Memory B cell (primary cell): ENCODE measurements at places on chromosomes 13 and 19.

GRCh38 chr13:87042946-87043345 is 628.2 kb upstream of the SLITRK5 start:
- DNase-seq = no peak

DNA sequence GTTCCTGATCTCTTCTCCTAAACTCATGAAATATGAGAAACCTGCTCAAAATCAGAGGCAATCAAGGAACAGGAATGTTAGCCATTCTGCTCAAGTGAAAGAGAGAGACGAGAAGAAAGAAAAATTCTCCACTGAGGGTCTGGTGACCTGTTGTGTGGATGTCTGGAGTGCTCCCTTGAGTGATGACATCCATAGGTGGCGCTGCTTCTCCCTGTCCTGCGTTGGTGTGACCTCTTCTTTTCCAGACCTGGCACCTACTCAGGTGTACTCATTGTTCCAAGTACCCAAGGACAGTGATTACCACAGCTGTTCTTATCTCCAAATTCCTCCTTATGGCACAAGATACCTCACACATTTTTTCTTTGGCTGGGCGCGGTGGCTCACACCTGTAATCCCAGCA is 4.0 kb downstream of the ZNF223 start:
- DNase-seq = no peak

GRCh38 chr19:45154064-45154827 is 6.5 kb downstream of the NKPD1 start:
- DNase-seq = no peak

GRCh38 chr13:106310291-106310865 is 225.1 kb downstream of the EFNB2 start:
- DNase-seq = no peak

- DNase-seq = no peak
Observed at GRCh38 chr13:113595131-113595530, 10.6 kb downstream of the TFDP1 start.

DNA sequence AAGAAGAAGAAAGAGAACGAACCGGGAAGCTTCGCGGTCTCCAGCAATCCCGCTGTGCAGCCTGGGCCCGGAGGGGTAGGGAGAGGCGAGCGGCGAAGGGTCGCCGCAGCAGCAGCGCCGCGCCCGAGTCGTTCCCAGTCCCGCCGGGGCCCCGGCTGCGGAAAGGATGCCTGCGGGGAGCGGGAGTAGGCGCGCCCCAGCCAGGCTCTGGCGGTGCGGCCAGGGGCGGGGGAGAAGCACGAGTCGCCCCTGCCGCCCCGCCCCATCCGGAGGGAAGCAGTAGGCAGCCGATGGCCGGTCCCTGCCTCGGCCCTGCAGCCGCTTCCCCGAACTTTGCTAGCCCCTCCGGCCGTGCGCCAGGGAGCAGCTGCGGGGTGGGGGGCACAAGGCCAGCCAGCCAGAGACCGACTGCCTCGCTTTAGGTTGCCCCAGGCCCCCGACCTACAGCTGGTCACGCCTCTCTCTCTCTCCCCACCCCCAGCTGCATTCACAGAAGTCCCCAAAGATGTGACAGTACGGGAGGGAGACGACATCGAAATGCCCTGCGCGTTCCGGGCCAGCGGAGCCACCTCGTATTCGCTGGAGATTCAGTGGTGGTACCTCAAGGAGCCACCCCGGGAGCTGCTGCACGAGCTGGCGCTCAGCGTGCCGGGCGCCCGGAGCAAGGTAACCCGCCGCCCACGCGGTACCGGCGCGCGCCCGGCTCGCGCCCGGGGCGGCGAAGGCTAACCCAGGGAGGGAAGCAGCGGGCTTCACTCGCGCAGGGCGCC is 1.1 kb downstream of the VSTM2B start:
- DNase-seq = no peak

DNA sequence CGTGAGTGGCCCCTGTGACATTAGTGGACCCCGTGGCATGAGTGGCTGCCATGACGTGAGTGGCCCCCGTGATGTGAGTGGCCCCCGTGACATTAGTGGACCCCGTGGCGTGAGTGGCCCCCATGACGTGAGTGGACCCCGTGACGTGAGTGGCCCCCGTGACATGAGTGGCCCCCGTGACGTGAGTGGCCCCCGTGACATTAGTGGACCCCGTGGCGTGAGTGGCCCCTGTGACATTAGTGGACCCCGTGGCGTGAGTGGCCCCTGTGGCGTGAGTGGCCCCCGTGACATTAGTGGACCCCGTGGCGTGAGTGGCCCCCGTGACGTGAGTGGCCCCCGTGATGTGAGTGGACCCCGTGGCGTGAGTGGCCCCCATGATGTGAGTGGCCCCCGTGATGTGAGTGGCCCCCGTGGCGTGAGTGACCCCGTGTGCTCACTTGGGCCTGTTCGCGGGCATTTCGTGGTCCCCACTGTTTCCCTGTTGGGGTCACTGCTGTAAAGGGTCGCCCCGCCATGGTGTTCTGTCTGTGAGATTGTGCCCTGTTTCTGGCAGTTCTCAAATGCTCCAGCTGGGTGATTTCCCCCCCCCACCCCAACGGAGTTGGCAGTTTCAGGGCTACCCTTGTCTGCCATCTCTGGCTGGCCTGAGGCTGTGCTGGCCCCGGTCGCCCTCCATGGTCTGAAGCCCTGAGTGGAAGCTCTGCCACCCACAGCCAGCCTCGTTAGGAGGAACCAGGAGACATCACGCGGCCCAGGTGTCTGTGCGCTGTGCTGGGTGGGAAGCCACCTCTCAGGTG is 64.2 kb downstream of the MCF2L start:
- no peak for DNase-seq
